ENCODE measurements at places on chromosomes 1 and 21.

GRCh38 chr1:160207771-160208556, 2.8 kb downstream of the PEA15 start:
- DNase-seq, result no peak

GRCh38 chr1:163426505-163427251, 104.9 kb downstream of the NUF2 start:
- no peak for DNase-seq

DNA sequence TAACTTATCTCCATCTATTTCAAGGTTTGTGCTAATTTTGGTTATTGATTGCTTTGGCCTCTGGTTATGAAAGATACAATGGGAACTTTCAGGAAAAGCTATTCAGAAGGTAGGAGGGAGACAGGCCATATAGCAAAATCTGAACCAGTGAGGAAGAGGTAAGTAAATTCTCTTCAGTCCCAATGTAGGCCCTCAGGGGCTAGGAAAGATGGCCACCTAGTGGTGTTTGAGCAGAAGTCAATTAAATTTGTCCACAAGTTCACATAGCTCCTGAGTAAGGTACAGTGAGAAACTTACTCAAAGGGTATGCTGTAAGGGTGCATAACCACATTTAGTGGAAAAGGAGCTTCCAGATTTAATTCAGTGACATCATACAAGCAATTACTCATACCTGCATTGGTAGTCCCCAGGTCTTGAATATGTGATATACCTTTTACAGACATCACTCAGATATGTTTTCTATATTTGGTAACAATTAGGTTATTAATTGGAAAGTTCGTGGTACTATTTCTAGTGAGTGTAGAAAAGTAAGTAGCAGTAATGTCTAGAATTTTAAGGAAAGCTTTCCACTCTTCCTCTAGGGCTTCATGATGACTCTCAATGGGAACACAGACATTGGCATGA, 21.4 kb upstream of the FMO1 start:
- peak; percentile 88 for DNase-seq

DNA sequence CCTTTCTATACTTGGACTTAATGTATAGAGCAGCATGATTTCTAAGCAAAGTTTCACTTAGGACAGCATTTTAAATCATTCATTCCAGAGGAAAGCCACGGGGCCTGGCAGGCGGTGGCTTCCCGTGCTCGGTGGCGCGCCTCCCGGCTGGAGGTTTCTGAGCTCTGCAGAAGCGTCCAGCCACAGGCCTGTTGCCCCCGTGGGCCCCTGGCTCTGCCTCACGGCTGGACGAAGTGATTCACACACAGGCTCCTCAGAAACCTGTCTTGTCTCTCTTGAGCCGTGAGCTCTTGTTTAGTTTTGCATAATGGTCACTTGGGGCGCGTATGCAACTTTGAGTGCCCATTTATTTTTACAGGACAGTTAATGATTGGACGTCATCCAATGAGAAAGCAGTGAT, 22.1 kb upstream of the DIP2A start:
- no peak for DNase-seq

DNA sequence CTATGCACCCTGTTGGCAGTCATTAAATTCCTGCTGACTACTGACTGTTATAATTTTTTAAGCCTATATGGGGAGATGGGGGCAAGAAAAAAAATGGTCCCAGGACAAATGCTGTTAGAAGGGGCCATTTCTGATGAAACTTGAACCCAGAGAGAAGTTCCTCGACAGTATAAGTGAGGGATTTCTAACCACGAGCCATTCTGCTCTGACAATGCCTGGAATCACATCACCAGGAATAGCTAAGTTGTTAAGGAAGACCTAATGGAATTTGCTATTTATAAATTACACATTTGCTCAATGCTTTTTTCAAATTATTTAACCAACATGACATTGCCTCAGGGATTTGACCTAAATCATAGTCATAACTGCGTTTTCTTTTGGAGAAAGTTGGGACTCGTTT, 55.2 kb downstream of the LHX9 start:
- DNase-seq, result no peak

- DNase-seq, result peak; percentile 40
Measured at GRCh38 chr1:42177541-42177981, 13.0 kb upstream of the GUCA2A start.

DNA sequence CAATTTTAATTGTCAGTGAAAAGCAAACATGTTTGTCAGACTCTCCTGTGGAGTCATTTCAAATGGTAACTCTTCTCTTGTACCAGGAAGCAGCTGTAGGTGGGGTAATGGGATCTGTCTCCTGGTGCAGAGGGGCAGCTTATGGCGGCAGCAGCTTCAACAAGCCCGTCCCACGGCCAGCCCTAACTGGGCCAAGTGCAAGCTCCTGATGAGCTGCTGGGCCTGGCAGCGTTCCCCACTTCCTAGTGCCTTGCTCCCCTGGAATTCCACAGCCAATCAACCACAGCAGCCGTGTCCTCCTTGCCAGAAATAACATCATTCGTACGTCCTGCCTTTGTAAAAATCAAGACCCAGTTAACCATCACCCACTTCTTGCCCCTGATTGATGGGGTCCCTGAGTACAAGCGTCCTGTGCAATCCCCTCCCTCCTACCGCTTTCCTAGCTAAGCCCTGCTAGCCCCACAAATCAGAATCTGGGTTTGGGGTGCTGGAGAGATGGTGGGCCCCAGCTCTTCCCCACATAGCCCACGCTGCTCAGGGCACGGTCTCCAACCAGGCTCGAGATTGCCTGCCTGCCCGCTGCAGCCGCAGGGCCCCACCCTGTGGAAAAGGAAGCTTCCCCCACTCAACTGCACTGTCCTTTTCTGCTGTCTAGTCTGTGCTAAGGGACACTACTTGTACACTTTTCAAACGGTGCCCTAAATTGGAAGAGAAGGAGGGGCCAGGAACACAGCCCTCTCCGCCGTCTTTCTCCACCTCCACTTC, 61.2 kb downstream of the TOR1AIP2 start:
- peak; percentile 38 for DNase-seq

DNA sequence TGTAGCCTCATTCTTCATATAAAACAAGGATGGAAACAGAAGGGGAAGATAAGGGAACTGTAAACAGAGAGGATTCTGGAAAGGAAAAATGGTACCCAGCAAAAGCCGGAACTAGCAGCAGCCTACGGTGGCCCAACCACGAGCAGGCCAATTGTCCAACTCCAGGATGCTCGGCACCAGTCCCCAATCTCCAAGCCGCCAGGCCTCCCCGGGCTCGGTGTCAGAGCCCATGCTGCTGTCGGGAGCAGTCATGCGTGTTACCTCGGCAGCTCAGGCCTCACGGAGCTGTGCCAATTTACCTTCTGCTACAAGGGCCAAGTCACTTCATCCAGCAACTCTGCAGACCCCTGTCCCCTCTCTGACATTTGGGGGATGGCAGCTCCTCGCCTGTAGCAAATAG, 130.8 kb downstream of the ZBTB18 start:
- no peak for DNase-seq

GRCh38 chr21:31334648-31335121, 9.4 kb downstream of the TIAM1 start:
- DNase-seq, result peak; percentile 19

DNA sequence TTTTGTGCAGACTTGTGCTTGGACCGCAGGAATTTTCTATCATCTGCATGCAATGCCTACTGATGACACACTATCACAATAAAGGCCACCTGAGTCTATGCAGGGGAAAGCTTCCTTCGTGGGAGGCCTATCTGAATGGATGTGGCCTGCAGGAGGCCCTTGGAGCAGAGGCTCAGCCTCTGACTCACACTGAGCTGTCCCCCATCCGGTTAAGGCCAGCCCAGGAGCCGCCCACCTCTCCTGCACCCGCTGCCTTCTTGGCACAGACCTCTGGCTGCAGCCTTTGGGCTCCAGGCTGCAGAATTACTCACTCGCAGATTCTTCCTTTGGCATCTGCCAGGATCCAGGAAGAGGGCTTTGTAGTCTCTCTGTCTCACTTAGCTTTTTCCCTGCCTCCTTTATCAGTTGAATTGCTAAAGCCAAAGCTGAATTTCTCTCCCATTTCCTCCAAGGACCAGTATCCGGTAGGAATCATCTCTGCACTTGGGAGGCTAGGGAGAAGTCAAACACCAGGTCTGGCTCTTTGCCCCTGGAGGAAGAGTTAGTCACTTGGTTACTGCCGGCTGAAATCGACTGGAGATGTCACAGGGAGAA, 65.1 kb upstream of the JUN start:
- no peak for DNase-seq

DNA sequence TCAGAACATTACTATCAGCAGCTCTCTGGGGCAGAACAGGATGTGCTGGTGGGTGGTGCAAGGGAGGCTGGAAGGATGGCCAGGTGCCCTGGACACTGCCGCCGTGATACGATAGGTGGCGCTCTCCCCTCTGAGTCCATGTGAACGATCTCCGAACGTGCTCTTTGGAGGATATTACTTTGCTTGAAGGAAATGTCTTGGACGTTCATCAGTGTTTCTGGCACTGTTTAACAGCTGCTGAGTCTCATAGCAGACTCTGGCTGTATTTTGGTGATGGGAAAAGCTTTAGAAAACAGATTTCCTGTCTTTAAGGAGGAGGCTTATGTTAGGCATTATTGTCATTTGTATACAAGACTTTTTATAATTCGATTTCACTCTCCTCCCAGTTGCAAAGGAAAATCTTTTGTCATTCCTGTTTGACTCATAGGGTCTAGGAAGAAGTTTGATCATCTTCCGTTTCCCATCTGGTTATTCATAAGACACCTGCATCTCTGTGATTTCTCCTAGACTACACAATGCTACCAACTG, 386.2 kb upstream of the ADGRL2 start:
- DNase-seq, result no peak

DNA sequence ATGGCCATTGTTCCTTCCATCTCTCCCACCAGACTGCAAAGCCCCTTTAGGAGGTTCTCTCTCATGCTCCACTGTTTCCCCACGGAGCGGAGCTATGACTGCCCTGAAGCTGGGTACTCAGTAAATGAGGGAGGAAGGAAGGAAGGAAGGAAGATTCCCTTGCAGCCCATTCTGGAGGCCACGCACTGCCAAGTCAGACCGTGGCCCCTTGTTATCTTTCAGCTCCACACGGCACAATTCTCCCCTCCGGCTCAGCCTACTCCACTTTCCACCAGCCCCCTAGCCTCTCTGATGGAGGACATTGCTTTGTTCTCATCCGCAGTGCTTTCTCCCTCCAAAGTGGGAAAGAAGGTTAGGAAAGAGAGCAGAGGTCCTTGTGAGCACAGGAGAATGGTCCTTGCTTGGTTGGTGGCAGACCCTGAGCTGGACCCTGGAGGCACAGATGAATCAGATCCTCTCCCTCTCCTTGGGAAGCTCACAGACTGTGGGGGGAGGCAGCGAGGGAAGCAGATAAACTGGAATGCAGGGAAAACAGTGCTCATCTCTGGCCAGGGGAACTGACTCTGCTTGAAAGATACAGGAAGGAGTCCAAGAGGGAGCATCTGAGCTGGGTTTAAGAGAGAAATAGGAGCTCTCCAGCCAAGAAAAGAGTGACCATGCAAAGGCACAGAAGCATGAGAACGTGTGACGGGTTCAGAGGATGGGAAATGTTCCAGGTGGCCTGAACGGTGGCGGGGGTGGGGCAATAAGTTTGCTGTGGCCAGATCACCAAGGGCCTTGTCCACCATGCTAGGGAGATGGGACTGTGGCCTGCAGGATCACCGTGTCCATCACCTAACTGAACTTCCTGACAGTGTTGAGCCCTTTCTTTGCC, 52.6 kb downstream of the GLIS1 start:
- no peak for DNase-seq

DNA sequence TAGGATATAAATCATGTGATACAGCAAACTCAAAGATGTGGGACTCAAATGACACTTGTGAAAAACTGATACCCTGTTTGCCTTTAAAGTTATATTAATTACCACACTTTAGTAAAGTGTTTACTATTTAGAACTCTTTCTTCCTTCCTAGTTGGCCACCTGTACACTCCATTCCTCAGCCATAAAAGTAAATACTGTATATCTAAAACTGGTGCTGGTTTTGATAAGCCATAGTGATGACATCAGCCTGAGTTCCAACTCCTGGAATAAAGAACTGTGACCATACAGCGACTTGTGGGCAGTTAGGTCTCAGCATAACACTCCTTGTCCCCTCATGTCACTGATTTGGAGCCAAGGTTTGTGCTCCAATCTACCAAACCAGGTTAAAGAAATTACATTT, 2.8 kb downstream of the PTGER3 start:
- peak; percentile 13 for DNase-seq
